ENCODE measurements at places on chromosomes 16 and 17. TPM values are rescaled to one million over a fixed set of nuclear protein-coding genes. Genes with fewer than 3 reads are reported as not detected.

The FA2H gene
- 0.22 TPM for total RNA-seq

The BICDL2 gene
- 0.50 TPM for total RNA-seq

The MYH8 gene
- not detected for total RNA-seq

The TNS4 gene
- total RNA-seq, result not detected

The CCDC40 gene
- total RNA-seq, result 1.7 TPM

The TMEM238L gene
- not detected for total RNA-seq

The GLP2R gene
- total RNA-seq, result 0.18 TPM

The SLC5A11 gene
- 1.3 TPM for total RNA-seq

The CRYM gene
- total RNA-seq, result 10.9 TPM

The TBC1D3G gene
- total RNA-seq, result not detected

The TPSAB1 gene
- total RNA-seq, result 0.93 TPM

The REXO5 gene
- total RNA-seq, result 2.2 TPM

The TBC1D3D gene
- total RNA-seq, result not detected

The CAPNS2 gene
- 0.29 TPM for total RNA-seq

The IRF8 gene
- 15.3 TPM for total RNA-seq

The SCNN1B gene
- total RNA-seq, result 0.13 TPM

The CHST5 gene
- not detected for total RNA-seq
